ENCODE measurements at places on chromosomes 1 and 21.

DNA sequence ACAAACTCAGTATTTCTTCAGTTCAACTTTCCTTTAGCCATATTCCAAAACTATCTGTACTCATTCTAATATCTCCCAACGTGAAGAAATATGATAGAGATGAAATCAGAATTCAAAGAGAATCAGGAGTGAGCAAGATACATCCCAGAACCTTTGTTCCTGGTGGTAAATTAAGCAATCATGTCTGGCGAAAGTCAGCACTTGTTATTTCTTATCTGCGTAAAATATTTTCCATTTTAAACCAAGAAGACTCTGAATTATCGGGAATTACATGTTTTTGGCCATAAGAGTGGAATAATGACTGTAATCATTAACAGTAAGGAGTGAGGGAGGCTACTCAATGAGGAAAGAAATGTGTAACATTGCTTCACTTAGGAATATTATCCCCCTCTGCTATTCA, 253.7 kb downstream of the PDE4B start:
- no peak for DNase-seq

GRCh38 chr1:216632980-216633379, 90.2 kb downstream of the ESRRG start:
- no peak for DNase-seq

DNA sequence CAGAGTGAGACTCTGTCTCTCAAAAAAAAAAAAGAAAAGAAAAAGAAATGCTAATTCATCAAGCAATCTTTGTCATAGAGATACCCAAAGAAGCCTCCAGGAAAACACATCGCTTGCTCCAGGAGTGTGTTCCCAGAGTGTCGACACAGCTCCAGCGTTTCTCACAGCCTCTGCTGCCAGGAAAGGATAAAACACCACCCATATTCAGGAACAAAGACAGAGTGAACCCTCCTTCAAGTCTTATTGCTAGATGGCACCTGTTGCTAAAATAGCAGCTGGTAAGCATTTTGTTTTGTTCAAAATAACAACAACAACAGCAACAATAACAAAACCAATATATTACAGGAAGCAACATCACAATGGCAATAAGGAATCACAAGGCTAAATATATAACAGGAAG, 3.1 kb downstream of the ILDR2 start:
- no peak for DNase-seq

- no peak for DNase-seq
Measured at GRCh38 chr21:41024746-41025254, 143.2 kb upstream of the BACE2 start.

DNA sequence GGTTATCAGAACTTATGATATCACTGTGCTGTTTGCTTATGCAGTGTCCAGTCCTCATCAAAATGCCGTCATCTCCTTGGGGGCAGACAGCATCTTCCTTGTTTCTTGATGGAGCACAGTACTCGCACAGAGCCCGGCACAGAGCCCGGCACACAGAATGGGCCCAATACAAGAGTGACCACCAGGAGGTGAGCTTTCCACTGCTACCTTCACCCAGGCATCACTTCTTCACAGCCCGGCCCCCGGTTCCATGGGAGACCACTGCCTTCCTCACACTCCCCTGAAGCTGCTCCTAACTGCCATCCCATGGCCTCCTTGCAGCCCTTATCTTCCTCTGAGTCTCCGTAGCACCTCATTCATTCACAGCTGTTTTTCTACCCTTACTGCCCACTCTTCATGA, 94.0 kb downstream of the TNR start:
- DNase-seq, result no peak

DNA sequence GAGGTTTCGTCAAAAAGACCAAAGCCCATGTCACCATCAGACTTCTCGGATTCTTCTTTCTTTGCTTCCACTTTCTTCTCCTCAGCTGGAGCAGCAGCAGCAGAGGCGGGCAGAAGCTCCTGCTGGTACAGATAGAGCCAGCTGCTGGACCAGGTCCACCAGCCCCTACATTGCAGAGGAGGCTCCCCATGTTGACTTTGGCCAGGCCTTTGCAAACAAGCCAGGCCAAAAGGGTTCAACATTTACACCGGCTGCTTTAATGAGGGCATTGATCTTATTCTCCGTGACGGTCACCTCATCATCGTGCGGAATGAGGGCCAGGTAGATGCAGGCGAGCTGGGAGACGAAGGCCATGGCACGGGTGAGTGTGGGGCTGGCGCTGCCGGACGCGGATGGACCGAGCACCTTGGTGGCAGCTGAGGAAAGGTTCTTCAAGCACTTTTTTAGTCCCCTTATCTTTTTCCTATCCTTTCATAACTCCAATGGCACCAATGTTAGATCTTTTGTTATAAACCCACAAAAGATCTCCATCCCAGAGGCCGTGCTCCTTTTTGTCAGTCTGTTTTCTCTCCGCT, 358.5 kb downstream of the RGS7 start:
- no peak for DNase-seq

DNA sequence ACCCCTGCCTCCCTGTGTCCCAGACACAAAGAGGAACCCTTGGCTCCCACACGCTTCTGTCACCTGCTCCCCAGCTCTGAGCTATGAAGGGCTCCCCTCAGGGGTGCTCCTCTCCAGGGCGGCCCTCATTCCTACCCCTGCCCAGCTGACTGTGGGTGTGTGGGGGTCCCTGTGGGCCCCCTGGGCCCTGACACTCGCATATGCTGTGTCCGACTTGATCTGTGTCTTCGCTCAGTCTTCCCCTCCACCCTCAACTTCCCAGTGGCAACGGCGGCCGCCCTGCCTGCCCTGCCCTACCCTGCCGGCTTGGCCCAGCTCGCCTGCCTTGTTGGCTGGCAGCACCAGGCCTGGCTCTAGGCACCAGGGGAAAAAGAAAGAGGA, 1.2 kb downstream of the KCNQ4 start:
- no peak for DNase-seq

DNA sequence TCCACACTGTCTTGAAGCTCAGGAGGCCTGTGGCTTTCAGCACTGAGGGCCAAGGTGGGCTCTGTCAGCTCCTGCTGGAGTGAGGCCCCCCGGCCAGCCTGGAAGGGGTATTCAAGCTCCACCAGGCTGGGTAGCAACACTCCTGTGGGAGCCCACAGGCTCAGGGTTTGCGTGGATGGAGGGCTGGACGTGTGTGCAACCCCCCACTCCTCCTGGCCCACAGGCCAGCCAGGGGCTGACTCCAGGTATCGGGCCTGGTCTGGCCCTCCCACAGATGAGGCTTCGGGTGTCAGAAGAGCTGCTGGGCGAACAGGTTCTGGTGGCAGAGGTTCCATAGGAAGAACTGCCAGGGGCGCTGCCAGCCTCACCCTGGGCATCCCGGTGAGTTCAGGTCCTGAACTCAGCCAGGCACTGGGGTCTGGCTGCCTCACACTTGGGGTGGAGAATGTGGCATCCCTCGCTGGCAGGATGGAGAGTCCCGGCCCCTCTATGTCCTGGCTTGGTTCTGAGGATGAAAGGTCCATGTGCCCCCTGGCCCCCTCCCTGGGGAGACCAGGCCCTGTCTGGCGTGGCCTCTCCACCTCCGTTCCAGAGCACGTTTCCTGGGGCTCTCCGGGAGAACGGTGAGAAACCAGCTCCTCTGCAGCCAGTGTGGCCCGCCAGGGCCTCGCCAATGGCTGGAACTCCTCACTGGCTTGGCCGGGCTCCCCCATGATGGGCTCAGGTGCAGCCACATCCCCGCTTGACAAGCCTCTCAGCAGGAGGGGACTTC, 64.6 kb upstream of the TARDBP start:
- DNase-seq, result no peak

GRCh38 chr1:150551051-150551783, 2.0 kb downstream of the ADAMTSL4 start:
- DNase-seq, result no peak

GRCh38 chr1:28782011-28782410, 30.0 kb upstream of the OPRD1 start:
- DNase-seq, result no peak

DNA sequence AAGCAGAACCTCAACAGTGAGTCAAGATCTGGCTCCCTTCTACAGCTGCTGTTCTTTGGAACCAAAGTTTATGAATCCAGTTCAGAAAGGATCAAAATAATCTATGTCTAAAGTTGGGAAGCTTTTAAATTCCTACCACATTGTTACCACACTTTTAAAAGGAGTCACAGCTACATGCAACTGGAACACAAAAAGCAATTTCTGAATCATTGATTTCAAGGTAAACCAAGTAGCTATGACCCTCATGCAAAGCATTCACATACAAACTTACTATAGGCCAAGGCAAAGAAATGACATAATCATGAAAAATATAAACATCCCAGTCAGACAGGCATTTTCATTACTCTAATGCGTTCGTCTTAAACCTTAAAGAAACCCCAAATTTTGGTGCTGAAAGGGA, 3.5 kb downstream of the SIPA1L2 start:
- no peak for DNase-seq

- DNase-seq, result no peak
Measured at GRCh38 chr1:183733715-183734114, 71.2 kb upstream of the RGL1 start.

DNA sequence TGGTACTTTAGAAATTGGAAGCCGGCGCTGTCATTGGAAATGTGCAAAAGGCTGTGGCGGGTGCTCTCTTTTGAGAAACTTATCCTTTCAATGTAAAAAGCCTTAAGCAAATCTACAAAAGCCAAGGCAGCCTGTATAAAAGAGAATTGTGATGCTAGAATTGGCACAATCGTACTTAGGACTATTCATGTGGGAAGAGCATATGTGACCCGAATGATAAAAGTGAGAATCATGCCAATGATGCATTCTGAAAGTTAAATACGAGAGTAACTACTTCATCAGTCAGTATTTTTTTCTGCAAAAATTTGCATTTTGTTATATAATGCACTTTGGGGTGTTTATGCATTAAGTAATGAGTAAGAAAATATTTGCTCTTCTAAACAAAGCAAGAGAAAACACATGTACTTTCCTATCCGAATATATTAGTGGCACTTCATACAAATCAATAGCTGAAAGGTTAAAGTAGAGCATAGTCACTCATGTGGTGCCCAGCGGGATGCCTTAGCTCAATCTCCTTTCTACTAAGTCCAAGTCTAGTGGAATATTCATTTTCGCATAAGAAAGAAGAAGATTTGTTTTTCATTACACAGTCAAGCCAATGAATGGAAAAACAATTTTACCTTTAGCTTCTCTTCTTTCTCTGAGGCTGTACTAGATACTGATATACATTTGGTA, 1256.6 kb upstream of the B3GALT2 start:
- DNase-seq, result no peak

DNA sequence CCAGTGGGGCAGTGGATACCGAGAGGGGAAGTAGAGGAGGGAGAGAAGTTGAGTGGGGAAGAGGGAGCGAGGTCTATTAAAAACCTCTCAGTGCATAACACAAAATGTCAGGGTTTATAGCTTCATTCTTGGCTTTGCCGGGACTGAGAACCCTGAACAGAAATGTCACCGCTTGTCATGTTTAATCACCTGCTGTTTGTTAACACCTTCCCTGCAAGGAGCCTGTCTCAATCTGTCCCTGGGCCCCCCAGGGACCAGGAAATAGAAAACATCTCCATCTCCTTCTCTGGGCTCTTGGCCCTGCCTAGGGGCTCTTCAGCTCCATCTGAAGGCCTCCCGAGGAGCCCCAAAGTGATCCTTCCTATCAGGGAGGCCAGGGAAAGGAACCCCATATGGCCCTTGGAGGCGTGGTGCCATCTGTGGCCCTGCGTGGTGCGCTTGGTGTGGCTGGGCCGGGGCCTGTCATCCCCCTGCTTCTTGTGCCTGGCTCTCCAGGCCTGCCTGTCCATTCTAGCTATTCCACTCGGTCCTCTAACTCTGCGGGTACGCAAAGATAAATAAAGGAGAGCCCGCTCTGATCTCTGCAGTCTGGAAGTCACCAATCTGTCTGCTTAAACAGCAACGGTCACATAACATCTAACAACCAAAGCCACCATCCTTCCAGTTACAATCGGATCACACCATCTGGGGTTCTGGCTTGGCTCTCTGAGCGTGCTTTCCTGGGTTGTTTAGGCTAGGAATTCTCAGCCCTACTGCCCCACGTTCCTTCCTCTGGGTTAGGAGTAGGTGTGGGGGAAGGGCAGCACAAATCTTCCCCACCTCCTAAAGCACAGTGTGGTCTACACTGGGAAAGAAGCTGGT, 113.8 kb downstream of the CASZ1 start:
- DNase-seq, result no peak

GRCh38 chr1:167517535-167518330, 596 bp downstream of the CD247 start:
- DNase-seq, result peak; percentile 88

GRCh38 chr1:207221934-207222351, 99.5 kb upstream of the CD55 start:
- no peak for DNase-seq

- DNase-seq, result no peak
Measured at GRCh38 chr21:16124378-16125138, 394.8 kb downstream of the USP25 start.

- no peak for DNase-seq
Measured at GRCh38 chr1:33336580-33336979, 15.7 kb upstream of the A3GALT2 start.

DNA sequence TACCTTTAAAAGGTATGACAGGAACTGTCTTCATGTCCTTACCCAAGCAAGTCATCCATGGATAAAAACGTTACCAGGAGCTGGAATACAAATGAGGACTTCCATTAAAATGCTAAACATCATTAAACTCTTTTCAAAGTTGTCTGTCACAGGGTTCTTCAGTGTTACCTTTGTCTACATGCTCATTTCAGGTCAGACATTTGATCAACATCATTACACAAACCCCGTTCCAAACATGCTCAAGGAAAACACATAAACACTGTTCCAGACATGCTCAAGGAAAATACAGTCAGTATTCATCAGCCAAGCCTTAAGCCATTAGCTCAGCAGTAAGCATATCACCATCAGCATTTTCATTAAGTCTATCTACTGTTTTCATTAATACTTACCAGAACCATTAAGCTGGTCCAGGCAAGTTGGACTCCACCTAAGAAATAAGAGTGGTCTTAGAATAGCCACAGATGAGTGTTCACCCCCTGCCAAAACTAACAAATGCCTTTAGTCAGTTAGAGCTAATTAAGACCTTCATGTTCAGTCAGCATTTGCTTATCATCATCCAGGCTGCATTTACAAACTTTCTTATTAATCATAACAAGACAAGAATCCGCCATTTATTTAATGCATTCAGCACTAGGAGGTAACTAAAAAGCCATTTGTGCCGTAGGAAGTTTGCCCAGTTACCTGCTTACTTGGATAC, 2.2 kb downstream of the GAS5 start:
- peak; percentile 29 for DNase-seq

GRCh38 chr1:244672946-244673682, 20.2 kb downstream of the DESI2 start:
- DNase-seq, result no peak
